ENCODE measurements at places on chromosomes 12 and 14. TPM values are rescaled to one million over a fixed set of nuclear protein-coding genes. Genes with fewer than 3 reads are reported as not detected.

The SLC4A8 gene
- total RNA-seq: 0.14 TPM

The USP5 gene
- 68.4 TPM for total RNA-seq

The TMTC1 gene
- total RNA-seq: 38.8 TPM

The GYS2 gene
- not detected for total RNA-seq

The SALL2 gene
- under 0.01 TPM for total RNA-seq

The BCL11B gene
- 14.8 TPM for total RNA-seq

The MYF6 gene
- total RNA-seq: not detected
